ENCODE measurements at places on chromosomes 1 and 21.
A peak's percentile ranks its signal among the peaks of the same experiment; 100 is the strongest.

- DNase-seq: no peak
Measured at GRCh38 chr21:39444421-39445180, 977 bp downstream of the LCA5L start.

DNA sequence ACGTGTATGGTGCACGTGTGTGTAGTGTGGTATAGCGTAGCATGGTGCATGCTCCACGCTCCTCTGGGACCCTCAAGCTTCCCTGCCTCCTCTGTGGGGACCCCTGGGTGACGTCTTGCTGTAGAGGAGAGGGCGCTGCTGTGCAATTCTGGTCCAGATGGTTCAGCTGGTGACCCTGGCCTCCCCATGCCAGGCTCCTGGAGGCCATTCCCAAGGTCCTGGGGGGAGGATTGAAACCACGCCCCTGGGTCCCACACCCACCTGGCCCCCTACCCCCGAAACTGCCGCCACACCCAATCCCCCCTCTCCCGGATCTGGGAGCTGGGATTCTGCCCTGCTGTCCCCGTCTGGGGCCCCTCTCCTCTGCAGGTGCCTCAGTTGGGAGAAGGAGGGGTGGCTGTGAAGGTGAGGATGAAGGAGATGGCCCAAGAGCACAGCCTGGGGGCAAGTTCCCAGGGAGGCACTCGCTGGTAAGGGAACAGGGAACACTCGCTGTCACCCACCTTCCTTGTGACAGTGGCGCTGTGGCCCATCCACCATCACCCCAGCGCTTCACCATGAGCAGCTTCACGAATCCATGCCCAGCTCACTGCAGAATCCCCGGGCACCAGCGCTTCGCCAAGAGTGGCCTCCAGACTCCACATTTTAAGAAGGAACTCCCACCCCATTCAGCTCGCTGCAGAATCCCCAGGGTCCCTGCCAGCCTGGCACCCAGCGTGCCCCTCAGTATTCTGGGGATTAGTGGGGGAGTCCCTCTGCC is 38.0 kb downstream of the WDR4 start:
- DNase-seq: no peak

DNA sequence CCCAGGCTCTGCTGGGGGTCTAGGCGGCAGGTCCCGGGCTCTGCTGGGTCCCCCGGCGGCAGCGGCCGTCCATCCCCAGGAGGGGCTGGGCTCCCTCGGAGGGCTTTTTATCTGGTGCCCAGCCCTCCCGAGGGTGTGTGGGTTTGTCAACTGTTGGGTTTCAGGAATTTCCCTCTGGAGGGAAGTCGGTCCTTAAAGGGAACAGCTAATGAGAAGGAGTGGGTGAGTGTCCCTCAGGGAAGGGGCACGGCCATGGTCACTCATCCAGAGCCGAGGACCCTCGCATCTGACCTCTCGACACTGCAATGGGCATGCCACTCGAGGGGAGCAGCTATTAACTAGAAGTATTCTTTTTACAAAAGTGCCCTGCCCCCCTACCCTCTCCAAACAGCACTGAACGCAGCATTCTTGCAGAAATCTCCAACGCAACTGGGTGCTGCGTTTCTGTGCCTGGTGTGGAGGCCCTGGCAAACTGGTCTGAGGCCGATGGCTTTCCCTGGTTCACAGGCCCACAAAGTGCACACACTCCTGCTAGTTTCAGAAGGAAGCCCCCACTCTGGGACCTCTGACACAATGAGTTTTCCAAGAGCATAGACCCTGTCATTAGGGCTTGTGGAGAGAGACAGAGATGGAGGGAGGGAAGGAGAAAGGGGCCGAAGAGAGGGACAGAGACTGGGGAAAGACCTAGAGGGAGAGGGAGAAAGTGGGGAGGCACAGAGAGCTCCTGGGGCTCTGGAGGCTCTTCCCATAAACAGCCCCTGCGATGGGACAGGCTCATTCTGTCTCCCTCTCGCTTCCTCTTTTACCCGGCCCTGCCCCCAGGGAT is 1.0 kb upstream of the TSPEAR start:
- no peak for DNase-seq

DNA sequence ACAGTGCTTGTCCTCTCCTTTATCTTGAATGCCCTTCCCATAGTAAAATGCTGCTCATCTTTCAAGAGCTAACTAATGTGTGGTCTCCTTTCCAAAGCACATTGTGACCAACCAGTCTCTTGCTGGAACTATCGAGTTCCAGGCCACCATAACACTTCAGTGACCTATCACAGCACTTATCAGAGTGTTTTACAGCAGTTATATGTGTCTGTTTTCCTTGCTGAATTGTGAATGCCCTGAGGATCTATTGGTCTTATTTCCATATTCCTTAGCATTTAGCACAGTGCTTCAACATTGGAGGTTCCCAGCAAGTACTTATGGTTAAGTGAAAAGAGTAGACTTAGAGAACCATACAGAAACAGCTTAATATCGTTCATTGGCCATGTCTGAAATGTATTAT is 264.3 kb downstream of the DYRK1A start:
- no peak for DNase-seq

DNA sequence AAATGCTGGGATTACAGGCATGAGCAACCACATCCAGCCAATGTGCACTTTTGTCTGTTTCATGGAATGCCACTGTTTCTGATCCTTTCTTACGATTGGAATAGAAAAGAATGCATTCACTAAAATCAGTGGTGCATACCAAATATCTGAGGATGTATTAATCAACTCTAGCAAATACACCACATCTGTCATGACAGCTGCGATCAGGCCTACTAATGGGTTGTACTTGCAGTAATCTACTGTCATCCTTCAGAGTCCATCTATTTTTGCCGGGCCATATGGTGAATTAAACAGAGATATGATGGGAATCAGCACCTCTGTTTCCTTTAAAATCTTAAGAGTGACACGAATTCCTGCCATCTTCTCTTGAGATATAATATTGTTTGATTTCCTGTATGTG is 8.5 kb upstream of the USP1 start:
- no peak for DNase-seq

DNA sequence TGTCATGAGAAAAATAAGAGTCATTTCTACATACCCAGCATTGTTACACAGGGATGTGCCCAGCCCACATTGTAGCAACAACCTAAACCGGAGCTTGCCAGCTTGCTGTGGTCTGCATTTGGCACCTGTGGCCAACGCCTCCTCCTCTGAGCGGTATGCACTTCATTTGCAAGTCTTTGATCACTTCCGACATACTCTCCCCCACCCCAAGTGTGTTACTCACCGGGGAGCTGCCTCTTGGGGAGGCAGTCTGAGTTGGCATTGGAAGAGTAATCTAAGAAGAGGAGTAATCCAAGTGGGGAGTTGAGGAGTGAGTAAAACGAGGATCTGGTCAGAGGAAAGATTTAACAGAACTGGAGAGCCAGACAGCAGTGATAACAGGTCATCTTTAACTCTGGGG is 3.8 kb downstream of the BCL9 start:
- DNase-seq: peak; percentile 71

GRCh38 chr1:234955107-234955731 is 173.4 kb downstream of the TOMM20 start:
- DNase-seq: no peak

DNA sequence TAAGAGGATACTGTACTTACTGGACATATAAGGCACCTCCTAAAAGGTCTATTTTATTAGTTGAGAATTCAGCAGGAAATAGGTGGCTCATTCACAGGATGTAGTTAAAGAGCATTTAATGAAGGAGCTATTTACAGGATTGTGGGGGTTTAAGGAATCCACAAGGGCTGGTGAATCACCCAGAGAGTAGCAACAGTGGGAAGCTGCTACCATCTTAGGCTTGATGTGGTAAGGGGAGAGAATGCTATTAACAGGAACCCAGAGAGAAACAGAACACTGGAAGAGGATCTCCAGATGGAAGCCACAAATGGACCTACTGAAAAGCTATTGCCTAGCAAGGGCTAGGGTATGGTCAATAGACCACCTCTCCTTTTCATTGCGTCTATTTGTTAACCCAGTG is 52.0 kb upstream of the COL11A1 start:
- DNase-seq: no peak

DNA sequence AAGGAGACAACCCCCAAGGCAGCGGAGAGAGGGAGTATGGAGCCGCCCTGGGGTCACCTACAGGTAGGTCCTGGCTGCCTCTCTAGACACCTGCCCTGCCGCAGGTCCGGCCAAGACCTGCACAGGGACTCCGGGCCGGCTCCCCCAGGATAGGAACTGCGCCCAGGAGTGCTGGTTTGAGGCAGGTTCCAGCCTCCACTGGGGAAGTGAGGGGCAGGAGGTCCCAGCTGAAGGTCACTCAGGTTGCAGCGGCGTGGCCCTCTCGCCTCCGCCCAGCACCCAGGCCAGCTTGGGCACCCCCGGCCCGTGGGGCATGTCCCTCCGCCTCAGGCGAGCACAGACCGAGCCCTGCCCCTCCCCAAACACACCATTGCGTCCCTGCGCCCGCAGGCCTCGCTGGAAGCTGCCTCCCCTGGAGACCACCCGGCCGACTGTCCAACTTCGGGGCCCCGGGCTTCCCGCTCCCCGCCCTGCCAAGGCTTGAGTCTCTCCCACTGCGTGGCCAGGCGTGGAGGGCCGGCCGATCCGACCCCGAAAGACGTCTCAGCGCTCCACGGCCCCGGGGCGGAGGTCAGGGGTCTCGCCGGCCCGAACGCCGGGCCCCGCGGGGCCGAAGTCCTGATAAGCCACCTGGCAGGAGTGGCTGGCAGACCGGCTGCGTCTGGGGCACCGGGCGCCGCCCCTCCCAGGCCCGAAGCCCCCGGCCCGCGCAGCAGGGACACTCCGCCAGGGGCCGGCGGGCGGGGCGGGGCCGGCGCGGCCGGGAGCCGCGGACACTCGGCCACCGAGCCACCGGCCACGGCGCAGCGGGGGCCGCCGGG is 1.4 kb upstream of the SKI start:
- DNase-seq: no peak

DNA sequence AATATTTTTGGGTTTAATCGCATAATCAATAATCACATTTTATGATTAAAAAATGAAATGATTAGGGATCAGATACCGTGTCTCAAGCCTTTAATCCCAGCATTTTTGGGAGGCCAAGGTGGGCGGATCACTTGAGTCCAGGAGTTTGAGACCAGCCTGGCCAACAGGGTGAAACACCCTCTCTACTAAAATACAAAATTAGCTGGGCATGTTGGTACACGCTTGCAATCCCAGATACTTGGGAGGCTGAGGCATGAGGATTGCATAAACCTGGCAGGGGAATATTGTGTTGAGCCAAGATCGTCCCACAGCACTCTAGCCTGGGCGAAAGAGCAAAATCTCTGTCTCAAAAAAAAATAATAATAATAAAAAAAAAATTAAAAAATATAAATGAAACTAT is 1581.4 kb downstream of the KCNT2 start:
- no peak for DNase-seq

DNA sequence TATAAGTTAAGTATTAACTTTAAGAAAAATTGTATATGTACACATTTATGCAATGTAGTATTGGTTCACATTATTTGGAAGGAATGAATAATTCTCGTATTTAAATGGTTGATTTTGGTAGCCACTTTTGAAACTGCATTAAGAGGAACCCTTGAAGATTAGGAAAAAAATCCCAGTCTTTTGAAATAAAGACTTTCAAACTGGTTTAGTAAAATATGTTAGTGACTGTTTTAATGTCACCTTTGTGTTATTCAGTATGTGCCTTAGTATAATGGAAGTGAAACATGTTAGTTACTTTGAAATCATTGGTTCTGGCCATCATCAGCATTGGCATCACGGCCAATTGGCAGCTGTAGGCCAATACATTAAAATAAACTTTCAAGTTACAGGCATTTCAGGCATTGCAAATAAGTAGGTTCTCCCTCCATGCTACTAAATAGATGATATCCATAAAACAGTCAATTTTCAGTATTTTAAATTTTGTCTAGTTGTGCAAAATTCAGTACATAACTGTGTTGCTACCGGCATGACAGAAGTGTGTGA is 4.4 kb downstream of the MIER1 start:
- DNase-seq: no peak

- no peak for DNase-seq
Measured at GRCh38 chr1:53449693-53450092, 9.5 kb upstream of the DMRTB1 start.

DNA sequence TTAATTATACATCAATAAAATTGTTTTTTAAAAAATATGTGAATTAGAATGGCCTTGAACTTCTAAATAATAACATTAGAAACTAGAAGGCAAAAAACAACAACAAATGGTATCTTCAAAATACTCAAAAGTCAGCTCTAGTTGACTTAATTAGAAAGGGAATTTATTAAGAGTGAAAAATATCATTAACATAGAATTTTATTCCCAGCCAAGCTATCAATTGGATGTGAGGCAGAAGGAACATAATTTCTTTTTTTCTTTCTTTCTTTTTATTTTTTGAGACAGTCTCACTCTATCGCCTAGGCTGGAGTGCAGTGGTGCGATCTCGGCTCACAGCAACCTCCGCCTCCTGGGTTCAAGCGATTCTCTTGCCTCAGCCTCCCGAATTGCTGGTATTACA is 51.2 kb upstream of the CAPZB start:
- no peak for DNase-seq

GRCh38 chr1:19346026-19346425 is 33.9 kb downstream of the SLC66A1 start:
- DNase-seq: no peak

DNA sequence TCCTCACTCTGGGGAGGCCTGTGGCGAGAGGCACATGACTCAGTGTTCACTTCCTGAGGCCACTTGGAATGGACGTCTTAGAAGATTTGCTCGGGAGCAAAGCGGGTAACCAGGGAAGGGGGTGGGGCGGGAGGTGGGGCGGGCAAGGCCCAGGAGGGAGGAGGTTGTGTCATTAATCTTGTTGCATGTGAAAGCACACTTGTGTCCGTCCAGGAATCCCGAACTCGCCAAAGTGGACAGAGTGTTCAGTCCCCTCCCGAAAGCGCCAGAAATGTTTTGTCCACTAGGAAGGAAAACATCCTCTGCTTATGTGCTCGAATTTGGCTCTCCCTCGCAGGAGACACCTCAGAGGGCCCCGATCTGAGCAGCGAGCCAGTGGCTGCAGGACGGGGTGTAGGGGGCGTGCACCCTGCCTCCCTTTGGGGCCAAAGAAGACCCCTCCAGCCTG is 84.2 kb downstream of the SPSB1 start:
- no peak for DNase-seq

DNA sequence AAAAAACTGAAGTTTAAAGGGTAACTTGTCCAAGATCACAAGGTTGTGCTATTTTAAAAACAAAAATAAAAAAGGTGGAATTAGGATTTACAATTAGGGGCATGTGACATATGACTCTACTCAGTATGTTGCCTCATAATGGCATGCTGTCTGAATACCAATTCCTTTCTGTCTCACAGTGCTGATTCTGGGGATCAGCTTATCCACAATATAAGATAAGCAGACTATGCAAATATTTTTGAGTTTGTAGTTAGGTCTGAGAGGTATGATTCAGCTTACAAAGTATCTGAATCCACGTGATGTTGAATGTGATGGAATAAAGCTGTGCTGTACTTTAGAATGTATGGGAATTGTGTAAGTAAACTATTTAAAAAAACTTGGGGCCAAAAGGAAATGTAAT is 216.6 kb downstream of the HHIPL2 start:
- DNase-seq: no peak
